Activated CD8-positive, alpha-beta memory T cell treated with anti-CD3 and anti-CD28 coated beads, Interleukin-2, amount 10 ng/mL, durations not matched to agents 7 days and 5 days (primary cell): ENCODE measurements at places on chromosomes 2 and 18. TPM values are rescaled to one million over a fixed set of nuclear protein-coding genes. Genes with fewer than 3 reads are reported as not detected.
A peak's percentile ranks its signal among the peaks of the same experiment; 100 is the strongest.

GRCh38 chr2:117308861-117309770, 505.4 kb upstream of the DDX18 start:
- H3K27ac ChIP-seq = no peak overlapping the region
- H3K4me1 ChIP-seq = no peaks in the 10 kb centered on the region
- H3K36me3 ChIP-seq = no peaks in the 10 kb centered on the region
- H3K27me3 ChIP-seq = no peaks in the 10 kb centered on the region
- no peak overlapping the region for H3K4me3 ChIP-seq

GRCh38 chr2:30030361-30030760, 109.0 kb upstream of the ALK start:
- no peaks in the 10 kb centered on the region for H3K36me3 ChIP-seq
- peaks cover 13% of the 10 kb centered on the region for H3K27me3 ChIP-seq
- H3K4me1 ChIP-seq = no peaks in the 10 kb centered on the region
- no peak overlapping the region for H3K4me3 ChIP-seq
- no peak overlapping the region for H3K27ac ChIP-seq

- H3K4me3 ChIP-seq = no peak overlapping the region
- H3K4me1 ChIP-seq = no peaks in the 10 kb centered on the region
- peaks cover 1% of the 10 kb centered on the region for H3K36me3 ChIP-seq
- H3K27me3 ChIP-seq = no peaks in the 10 kb centered on the region
- no peak for DNase-seq
Measured at GRCh38 chr2:72413716-72414115, 266.1 kb upstream of the CYP26B1 start.

DNA sequence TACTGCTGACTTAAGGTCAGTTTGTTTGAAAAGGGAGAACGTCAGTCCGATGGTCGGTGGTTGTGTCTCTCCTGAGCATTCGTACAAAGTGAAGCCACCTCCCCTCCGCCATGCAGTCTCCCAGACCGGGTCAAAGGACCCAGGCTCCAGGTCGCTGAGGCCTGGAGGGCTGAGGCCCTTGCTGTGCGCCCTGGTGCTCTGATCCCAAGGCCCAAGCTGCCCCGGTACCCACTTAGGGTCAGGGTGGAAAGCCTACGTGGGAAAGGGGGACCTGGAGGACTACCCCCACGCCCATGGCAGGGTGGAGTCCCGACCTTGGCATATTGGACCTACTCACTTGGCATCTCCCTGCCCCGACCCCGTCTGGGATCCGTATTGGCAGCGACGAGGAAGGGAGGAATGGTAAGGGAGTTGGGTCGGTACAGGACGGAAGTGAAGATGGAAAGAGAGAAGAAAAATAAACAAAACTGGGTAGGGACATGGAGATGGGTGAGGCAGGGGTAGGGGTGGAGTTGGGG, 8.0 kb upstream of the SIX3 start:
- H3K4me1 ChIP-seq = peaks cover 23% of the 10 kb centered on the region
- no peak for DNase-seq
- peaks cover 84% of the 10 kb centered on the region for H3K27me3 ChIP-seq
- no peak overlapping the region for H3K4me3 ChIP-seq
- H3K36me3 ChIP-seq = peaks cover 5% of the 10 kb centered on the region

The CLEC4F gene
- not detected for total RNA-seq

The LOXL3 gene
- total RNA-seq = 1.8 TPM

- no peak overlapping the region for H3K27ac ChIP-seq
- H3K36me3 ChIP-seq = peaks cover 2% of the 10 kb centered on the region
- H3K4me1 ChIP-seq = peaks cover 2% of the 10 kb centered on the region
- DNase-seq = no peak
Measured at GRCh38 chr18:22161090-22161489, 8.3 kb upstream of the GATA6 start.

The CD8B gene
- total RNA-seq = 296 TPM

The HOXD12 gene
- total RNA-seq = not detected

The KCNK3 gene
- total RNA-seq = not detected

The TUBA3E gene
- total RNA-seq = not detected

GRCh38 chr2:241734467-241735208, at the start of gene D2HGDH:
TSS of gene D2HGDH (plus strand) at chr2:241734630. CDS start at chr2:241735225, 595 bp downstream.
- H3K27me3 ChIP-seq = no peaks in the 10 kb centered on the region
- peaks cover 2% of the 10 kb centered on the region for H3K36me3 ChIP-seq
- H3K4me1 ChIP-seq = peaks cover 50% of the 10 kb centered on the region

- no peak overlapping the region for H3K4me3 ChIP-seq
- no peak for DNase-seq
- no peaks in the 10 kb centered on the region for H3K27me3 ChIP-seq
- no peak overlapping the region for H3K27ac ChIP-seq
- no peaks in the 10 kb centered on the region for H3K36me3 ChIP-seq
- H3K4me1 ChIP-seq = peaks cover 3% of the 10 kb centered on the region
Measured at GRCh38 chr18:31792580-31792911, 31.9 kb upstream of the SLC25A52 start.

- peaks cover 5% of the 10 kb centered on the region for H3K36me3 ChIP-seq
- no peak overlapping the region for H3K27ac ChIP-seq
- H3K4me1 ChIP-seq = peaks cover 26% of the 10 kb centered on the region
- DNase-seq = no peak
- H3K27me3 ChIP-seq = peaks cover 77% of the 10 kb centered on the region
Measured at GRCh38 chr2:156320486-156321098, 11.9 kb downstream of the NR4A2 start.

The INPP5D gene
- total RNA-seq = 140 TPM

- H3K4me3 ChIP-seq = no peak overlapping the region
- no peak for DNase-seq
- no peaks in the 10 kb centered on the region for H3K27me3 ChIP-seq
- no peaks in the 10 kb centered on the region for H3K4me1 ChIP-seq
- H3K27ac ChIP-seq = no peak overlapping the region
- no peaks in the 10 kb centered on the region for H3K36me3 ChIP-seq
Measured at GRCh38 chr2:149679286-149679685, 91.7 kb upstream of the MMADHC start.

The FAM110C gene
- total RNA-seq = 0.37 TPM

The IL1RL1 gene
- 0.09 TPM for total RNA-seq

DNA sequence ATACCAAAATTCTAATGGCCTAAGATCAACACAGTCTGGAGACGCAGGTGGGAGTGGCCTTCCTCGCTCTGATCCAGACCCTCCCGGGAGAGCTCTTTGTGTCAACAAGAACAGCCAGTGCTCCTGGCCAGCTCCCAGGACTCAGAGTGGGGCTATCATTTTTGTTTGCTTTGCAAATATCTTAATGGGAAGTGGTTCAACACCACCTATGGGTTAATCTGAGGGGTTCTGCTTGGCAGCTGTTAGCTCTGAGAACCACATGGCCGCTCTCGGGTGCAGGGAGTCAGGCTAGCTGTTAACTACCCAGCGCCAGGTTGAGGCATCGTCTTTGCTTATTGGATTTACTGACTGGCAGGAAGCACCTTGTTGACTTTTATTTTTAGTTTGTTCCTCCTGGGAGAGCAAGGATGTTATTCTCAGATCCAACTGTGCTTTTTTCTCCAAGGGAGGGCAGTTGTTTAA, 184.8 kb upstream of the SP5 start:
- H3K4me1 ChIP-seq = peaks cover 5% of the 10 kb centered on the region
- no peak overlapping the region for H3K4me3 ChIP-seq
- no peak overlapping the region for H3K27ac ChIP-seq

DNA sequence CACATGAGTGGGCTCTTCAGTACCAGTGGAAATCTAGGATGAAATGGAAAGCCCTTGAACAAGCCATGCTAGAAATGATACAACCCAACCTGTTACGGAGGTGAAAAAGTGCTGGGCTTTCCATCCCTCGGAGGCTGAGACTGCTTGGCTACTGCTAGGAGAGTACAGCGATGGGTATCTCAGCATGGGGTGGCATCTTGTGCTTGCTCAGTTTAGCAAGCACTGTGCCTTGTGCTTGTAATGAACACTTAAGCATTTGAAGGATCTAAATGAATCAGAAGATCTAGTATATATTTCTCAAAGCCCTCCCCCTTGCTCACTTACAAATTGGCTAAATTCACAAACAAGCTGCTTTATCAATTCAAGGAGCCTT, 44.3 kb upstream of the EHBP1 start:
- H3K36me3 ChIP-seq = no peaks in the 10 kb centered on the region
- H3K4me3 ChIP-seq = no peak overlapping the region
- peaks cover 21% of the 10 kb centered on the region for H3K4me1 ChIP-seq
- no peak for DNase-seq
- peaks cover 4% of the 10 kb centered on the region for H3K27me3 ChIP-seq

GRCh38 chr2:122525336-122525735, 769.9 kb downstream of the TSN start:
- no peak overlapping the region for H3K4me3 ChIP-seq
- no peaks in the 10 kb centered on the region for H3K27me3 ChIP-seq
- no peak overlapping the region for H3K27ac ChIP-seq
- H3K4me1 ChIP-seq = no peaks in the 10 kb centered on the region
- no peaks in the 10 kb centered on the region for H3K36me3 ChIP-seq

The NTSR2 gene
- not detected for total RNA-seq

DNA sequence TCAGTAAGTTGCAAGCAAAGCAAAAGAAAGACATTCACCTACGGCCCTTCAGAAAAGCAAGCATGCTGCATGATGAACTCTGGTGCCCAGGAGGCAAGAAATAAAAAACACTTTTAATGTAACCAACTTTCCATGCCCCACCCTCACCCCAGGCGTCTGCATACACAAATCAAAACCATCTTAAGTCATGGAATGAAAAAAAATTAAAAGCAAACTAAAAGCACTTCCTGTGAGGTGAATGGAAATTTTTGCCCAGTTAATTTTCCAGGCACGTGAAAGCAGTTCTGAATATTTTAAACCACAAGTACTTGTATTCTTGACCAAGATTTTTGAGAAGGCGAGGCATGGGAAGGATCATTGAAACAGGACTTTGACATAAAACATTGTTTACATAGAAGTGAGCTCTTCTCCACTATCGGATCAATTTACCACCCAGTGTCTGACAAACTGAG, 2.5 kb upstream of the ICOS start:
- peaks cover 43% of the 10 kb centered on the region for H3K4me1 ChIP-seq
- peaks cover 26% of the 10 kb centered on the region for H3K36me3 ChIP-seq
- no peaks in the 10 kb centered on the region for H3K27me3 ChIP-seq
- peak; percentile 57 for DNase-seq
